ENCODE measurements at places on chromosomes 13 and 19.

DNA sequence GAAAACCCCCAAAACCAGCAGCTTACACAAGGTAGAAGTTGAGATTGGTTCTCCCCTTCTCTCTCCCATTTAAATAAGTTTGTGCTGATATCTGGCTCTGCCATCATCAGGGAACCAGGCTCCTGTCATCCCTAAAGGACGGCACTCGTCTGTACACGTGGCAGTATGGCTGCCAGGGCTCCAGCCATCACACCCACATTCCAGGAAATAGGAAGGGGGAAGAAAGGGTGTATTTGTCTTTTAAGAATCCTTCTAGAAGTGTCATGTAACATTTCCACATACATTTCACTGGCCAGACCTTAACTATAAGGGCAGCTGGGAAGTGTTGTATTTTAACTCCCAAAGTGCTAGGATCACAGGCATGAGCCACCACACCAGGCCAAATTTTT lies 10.1 kb downstream of the SPC24 start:
- no peak for DNase-seq

GRCh38 chr19:38656171-38656981 lies 8.9 kb downstream of the ACTN4 start:
- no peak for DNase-seq

DNA sequence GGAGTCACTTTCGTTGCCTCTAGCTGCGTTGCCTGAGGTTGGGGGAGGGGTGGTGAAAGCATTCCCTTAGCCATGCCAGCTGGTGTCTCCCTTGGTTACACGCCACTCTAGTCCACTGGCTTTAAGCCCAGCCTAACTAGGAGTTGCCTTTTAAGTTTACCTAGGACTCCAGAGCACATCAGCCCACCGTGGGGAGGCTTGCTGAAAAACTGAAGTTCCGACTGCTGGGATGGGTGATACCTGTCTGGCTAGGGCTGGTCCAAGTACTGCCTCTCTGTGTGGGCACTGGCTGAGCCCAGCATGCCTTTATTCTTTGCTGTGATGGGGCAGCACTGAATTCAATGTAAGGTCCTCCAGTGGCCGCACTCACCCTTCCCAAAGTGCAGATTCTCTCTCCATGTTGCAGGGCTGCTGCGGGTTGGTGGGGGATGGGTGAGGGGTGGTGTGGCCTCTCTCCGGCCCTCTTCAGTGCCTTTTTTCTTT lies 11.8 kb upstream of the CEACAM1 start:
- no peak for DNase-seq

DNA sequence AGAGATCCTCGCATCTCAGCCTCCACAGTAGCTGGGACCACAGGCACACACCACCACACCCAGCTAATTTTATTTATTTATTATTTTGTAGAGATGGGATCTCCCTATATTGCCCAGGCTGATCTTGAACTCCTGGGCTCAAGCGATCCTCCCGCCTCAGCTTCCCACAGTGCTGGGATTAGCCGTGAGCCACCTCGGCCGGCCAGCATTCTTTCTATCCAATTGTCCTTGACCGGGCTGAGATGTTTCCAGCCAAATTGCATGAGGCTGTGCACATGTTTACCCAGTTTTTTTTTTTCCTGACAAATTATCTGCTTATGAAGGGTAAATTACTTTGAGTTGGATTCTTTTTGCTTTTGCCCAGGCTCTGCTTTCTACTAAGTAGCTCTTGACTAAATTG lies 28.2 kb downstream of the UNC13A start:
- no peak for DNase-seq

DNA sequence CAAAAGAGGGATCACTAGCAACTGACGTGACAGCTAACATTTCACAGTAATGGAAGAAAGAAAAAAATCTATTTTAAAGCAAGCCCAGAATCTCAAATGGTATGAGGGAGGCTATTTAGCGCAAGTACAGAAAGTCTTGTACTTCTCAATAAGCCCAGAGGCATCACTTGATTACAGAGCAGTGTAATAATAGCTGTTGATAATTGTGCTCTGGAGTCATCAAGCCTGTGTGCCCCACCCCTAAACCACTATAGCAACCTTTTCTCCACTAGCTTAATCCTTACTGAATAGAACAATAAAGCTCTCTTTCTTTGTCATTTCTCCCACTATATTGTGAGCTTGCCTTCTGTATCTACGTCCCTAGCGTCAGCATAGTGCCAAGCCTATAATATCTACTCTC lies 56.6 kb downstream of the FREM2 start:
- DNase-seq = no peak

DNA sequence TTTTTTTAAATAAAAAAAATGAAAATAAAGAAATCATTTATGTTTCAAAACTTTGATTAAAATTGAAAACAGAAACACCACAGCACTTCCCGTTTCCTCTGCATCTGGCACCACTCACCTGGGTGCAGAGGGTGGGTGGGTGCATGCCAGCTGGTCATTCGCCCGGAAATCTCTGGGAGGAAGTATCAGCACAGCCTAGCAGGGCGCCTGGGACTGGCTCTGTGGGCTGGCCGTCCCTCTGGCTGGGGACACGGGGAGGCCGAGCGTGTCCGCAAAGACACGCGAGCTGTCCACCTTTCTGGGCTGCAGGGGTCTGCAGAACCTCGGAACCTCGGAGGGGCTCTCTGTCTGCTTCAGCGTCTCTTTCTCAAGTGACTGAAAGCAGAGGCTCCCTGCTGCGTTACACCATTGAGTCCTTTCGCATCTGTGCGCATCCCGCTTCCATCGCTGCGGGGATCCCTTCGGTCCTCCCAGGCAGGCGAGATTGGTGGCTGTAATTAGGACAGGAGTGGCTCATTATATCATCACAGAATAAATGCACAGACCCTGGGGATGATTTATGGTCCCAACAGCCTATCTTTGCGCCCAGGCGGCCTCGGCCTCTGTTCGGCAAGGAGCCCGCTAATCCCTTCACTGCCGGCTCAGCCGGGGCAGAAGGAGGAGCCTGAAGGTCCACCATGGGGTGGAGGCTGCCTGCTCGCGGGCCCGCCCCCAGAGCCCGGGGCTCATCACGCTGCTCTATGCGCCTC lies 17.2 kb downstream of the CRTC1 start:
- peak; percentile 57 for DNase-seq

- no peak for DNase-seq
These were observed 37.3 kb upstream of the UBL3 start for GRCh38 chr13:29887686-29888085.

- no peak for DNase-seq
These were observed 913.5 kb upstream of the ATXN8OS start for GRCh38 chr13:69194130-69194529.

DNA sequence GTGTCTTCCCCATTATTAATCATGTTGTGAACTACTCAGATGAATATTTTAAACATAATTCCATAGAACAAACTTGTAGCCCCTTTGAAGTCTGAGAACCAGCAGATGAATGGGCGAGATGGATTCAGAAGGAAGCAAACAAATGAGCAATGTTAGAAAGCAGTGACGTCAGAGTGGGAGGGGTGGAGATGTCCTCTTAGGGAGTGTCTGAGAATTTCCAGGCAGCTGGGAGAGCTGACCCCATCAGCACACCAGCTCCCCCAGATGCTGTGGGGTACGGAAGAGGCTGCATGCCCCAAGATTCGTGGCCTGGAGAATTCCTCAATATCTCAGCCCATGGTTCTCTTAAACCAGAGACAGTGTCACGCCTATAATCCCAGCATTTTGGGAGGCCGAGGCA lies 68.6 kb downstream of the DPF1 start:
- DNase-seq = peak; percentile 63

GRCh38 chr13:73970421-73971055 lies 163.7 kb downstream of the KLF12 start:
- DNase-seq = no peak

DNA sequence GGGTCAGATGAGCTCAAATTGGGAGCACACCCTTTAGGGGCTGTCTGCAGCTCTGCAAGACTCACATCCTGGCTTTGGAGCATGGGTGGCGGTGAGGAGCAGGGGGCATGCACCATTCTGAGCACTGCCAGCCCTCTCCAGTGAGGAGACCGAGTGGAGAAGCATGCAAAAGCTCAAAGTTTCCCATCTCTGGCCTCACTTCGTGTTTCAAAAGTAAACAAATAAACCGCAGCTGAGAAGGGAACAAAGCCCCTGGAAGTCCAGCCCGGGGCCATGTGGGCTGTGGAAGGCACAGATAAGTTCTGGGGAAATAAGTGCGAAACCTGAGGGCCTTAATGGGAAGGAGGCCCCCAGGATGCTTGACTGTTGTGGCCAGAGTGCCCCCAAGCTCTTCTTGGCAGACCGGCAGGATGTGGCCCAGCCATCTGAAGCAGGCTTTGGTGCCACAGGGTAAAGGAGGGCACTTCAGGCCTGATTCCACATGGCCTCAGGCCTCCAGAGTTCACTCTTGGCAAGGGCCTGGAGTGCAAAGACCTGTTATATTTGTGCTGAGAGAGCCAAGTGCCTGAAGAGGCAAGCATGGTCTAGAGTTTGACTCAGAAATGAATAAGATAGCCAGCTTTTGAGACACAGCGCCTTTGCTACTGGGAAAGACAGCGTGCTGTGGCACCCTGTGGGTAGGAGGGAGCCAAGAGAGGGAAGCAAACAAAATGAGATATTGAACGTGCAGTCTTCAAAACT lies 1.2 kb downstream of the MEDAG start:
- DNase-seq = no peak

- no peak for DNase-seq
These were observed 44.9 kb downstream of the DIAPH3 start for GRCh38 chr13:60118696-60119400.

GRCh38 chr13:31094331-31095015 lies 67.2 kb downstream of the HSPH1 start:
- DNase-seq = no peak

DNA sequence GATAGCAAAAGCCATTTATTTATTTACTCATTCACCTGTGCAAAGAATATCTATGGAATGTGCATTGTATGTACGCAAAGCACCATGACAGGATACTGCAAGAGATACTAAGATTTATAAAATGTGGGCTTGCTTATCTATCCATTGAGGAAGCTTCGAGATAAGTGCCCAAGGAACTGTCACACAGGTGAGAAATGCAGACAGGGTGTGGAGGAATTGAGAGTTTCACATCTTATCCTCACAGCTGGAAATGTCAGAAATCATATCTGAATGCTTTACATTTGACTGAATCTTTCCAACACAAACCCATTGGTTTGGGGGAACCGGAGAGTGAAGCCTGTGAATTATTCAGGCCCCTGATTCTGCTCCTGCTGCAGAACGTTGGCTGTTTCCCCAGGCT lies 113.0 kb downstream of the SLC7A1 start:
- no peak for DNase-seq

- no peak for DNase-seq
These were observed 5.9 kb downstream of the MAST1 start for GRCh38 chr19:12843999-12844732.

GRCh38 chr19:54201980-54202379 lies 1.3 kb downstream of the RPS9 start:
- DNase-seq = no peak

DNA sequence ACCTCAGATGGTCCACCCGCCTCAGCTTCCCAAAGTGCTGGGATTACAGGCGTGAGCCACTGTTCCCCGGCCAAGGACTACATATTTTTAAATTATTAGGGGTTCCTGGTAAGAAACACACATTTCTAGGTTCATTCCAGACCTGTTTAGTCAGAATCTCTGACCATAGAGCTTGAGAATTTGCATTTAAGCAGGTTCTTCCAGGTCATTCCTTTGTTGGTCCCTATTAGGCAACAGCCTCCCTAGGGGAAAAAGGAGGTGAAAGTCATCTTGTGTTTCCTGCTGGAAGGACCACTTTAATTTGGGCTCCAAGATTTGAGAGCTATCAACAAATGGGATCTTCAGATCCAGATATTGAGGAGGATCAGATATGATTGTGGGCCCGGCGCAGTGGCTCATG lies 16.3 kb downstream of the S1PR2 start:
- no peak for DNase-seq

DNA sequence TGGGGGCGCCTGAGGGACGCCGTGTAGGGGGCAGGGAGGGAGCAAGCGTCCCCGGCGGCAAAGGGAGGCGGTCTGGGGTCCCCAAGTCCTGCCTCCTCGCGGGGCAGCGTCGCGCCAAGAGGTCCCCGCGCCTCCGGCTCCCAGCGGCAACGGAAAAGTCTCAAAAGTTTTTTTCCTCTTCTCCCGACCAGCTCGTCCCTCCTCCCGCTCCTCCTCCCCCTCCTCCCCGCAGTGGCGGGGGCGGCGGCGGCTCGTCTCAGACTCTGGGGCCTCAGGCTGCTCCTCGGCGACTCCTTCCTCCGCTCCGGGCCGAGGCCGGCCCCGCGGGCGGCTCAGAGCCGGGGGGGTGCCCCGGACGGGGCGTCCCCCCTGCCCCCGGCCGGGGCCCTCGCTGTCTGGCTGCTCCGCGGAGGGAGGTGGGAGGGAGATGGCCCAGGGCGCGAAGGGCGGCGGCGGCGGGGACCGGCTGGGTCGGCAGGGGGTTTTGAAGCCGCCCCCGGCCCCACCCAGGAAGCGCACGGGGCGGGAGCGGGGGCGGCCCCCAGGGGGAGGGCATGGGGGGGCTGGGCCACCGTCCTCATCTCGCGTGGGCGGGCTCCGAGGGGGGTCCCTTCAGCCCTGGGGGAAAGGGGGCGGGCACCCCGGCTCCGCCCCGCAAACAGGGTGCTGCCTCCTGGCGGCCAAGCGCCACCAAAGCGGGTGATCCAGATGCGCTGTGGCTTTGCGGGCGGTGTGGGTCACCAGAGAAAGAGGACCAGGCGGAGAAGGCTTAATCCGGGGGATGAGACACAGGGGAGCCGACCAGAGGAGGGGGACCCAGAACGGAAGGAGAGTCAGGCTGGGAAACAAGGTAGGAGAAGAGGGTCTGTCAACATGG lies at the start of gene TGFB1:
TGFB1 (minus strand) TSS at position 457 of the 877 bp plus-strand sequence. CDS start 878 bp downstream, outside the sequence.
- DNase-seq = peak; percentile 69

- no peak for DNase-seq
These were observed 5.4 kb downstream of the UCHL3 start for GRCh38 chr13:75554981-75555380.

- DNase-seq = no peak
These were observed 48.4 kb downstream of the WASF3 start for GRCh38 chr13:26605845-26606244.

DNA sequence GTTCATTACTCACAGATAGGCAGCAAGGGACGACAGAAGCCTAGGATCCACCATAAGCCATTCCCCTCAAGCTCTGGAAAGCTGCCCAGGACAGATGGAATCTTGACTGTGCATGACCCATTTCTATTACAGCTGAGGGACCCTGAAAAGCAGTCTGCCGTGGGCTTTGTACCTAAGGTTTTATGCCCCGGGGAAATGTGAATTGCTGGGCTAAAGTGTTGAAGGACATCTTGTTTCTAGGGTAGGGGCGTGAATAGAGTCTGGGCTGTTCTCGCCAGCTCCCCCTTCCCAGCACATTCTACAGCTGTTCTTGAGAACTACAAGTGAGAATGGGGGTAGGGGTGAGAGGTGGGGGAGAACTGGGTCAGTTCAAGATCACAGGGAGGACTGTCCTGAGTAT lies 53.6 kb upstream of the TMTC4 start:
- no peak for DNase-seq

Measured in head of caudate nucleus (tissue), 42 donors.